ENCODE measurements at places on chromosomes 5 and 9. TPM values are rescaled to one million over a fixed set of nuclear protein-coding genes. Genes with fewer than 3 reads are reported as not detected.

DNA sequence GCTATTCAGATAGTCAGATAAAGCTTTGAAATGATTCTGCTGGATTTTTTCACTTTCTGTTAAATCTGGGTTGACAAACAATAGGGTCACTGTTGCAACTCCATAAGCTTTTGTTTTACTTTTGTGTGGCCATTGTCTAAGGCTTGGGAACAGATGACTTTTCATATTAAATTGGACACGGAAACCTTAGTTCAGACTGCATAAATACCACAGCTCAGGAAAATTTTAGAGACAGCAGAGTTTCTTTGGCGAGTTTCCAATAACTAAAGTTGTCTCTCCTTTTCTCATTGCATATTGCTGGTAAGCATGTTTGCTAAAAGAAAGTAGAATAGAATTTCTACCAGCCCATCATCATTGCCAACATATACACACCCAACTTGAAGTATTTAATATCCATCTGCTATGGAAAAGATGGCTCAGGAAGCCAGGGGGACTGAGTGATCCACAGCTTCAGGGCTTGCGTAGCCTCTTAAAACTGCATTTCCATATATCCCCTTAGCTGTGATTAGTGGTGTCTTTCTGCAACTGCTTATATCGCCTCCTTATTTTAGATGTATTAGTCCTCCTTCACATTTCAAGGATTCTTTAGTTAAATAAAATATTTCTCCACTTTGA is 168.2 kb downstream of the ARHGAP26 start:
- DNase-seq = no peak

- no peak for DNase-seq
Observed at GRCh38 chr5:173429489-173430150, 101.4 kb upstream of the STC2 start.

DNA sequence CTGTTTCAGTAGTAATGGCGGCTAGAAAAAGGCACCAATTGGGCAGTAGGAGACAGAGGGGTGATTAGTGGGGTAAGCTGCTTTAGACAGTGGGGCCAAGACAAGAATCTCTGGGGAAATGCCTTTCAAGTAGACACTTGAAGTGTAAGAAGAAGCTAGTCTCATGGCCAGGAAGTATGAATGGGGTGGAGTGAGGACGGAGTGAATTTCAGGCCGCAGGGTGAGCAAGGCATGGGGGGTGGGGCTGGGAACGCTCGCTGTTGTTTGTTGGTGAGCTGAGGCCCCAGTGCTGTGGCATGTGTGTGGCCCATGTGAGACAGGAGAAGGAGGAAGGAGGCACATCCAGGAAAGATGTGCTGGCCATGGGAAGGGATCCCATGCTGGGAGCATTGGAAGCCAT is 149.2 kb upstream of the NFIL3 start:
- DNase-seq = no peak

DNA sequence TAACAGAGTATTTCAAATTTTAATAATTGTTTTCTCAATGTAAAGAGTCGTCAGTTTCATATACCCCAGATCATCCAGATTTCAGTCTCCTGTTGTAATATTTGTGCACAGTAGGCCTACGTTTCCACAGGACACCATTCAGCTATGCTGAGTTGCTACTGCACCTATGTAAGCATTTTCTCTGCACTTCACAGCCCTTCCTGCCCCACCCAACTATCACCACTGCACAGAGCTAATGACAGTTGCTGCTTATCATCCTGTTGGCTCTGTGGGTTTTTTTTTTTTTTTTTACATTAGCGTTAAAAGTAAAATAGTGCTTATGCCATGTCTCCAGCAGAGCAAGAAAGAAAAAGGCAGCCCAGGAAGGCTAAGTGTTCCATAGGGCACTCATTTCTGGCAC is 5.9 kb upstream of the PRKACG start:
- no peak for DNase-seq

Gene NINJ1
- 45.3 TPM for total RNA-seq
